ENCODE measurements at places on chromosomes 7 and 10.

GRCh38 chr7:142482891-142483658, 225.2 kb upstream of the PRSS58 start:
- peak; percentile 54 for DNase-seq

DNA sequence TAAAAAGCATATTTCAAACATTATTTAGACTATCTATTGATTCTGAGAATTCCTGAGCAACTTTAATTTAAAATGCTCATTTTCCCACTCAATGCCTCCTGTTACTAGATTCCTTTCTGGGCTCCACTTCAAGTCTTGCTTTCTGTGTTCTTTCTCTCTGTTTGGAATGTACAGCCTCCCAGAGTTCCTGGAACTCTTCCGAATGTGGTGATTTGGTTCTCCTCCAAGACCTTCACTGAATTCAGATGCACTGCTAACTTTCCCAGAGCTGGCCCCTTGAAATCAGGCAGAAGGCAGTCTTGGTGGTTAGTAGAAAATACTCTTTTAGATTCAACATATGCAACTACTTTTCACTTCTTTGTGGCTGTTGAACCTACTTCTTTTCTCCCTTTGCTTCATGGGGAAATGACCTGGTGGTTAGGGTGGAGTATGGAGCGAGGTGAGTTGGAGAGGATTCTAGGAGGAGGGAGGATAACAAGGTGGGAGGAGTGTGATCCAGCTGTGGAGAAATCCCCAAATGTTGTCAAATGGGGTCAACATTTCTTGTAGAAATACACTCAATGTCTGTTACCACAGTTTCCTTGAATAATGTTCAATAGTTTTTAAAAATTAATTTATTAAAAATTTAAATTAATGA, 27.9 kb upstream of the CCDC7 start:
- peak; percentile 95 for DNase-seq

GRCh38 chr10:6563075-6563474, 17.0 kb downstream of the PRKCQ start:
- DNase-seq: no peak

GRCh38 chr10:72309290-72310240, 35.8 kb downstream of the DDIT4 start:
- peak; percentile 95 for DNase-seq

- no peak for DNase-seq
These were observed 84.5 kb upstream of the ETV1 start for GRCh38 chr7:14073988-14074387.

GRCh38 chr10:17001297-17001744, 128.3 kb downstream of the CUBN start:
- DNase-seq: no peak

DNA sequence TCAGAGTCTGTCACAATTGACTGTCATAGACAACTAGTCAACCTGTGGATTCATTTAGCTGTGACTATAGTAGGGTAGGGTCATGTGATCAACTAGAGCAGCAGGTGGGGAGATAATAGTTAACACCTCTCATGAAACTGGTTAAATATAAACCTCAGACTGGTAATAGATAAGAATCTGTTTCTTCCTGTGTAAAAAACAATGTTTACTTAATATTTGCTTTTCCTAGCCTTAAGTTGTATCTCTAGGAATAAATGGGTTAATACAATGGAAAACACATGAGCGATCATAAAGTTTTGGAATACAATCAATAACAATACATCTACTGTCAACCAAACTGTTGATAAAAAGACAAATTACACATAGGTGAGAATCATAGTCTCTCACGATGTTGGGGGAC, 43.4 kb upstream of the ITGB8 start:
- no peak for DNase-seq

DNA sequence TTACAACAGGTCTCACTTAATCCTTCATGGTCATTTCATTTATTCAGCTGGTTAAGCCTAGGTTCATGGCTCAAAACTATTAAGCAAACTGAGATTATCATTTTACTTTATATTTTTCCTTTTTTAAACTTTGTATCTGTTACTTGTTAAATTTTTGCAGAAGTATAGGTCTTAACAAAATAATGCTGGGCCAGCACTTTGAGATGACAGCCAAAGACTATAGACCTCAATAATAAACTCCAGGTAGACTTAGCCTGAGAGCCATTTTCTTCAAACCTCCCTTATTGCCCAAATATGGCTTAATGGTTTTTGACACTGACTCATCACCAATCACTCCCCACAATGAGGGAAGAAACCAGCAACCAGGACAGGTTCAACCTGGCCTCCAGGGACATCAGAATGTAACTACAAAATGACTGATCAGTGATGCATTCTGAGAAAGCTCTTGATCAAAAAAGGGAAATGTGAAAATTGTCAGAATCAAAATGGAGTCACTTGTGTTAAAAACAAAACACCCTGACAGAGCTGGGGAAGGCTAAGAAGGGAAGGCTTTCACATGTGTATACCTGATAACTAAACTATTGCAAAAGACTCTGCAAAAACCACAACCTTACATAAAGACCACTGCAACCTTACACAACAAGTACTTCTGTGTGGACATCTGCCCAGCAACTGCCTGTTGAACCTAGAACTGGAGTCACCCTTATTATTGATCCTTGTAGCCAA, 2.1 kb upstream of the CCDC126 start:
- DNase-seq: no peak

DNA sequence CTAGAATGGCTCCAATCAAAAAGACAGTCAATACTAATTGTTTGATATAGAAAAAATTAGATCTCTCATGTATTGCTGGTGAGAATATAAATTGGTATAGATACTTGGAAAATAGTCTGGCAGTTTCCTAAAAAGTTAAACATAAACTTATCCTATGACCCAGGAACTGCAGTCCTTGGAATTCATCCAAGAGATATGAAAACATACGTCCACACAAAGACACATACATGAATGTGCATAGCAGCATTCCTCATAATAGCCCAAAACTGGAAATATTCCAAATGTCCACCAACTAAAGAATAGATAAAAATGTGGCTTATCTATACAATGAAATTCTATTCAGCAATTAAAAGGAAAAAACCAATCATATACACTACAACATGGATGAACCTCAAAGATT, 128.4 kb downstream of the ZFAND4 start:
- no peak for DNase-seq

DNA sequence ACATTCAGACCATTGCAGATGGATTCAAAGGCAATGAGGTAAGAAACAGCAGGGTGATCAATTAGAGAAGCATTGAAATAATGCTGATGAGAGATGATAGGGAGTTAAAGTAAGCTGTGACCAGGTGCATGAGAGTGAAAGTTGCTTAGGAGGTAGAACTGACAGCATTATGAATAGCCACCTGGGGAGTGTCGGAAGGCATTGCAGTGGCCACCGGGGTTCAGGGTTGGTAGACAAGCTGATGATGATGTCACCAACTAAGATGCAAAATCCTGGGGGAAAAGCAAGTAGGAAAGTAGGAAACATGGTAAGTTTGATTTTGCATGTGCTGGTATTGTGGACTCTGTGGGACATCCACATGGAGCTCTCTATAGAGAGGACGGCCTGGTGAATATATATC, 211.9 kb upstream of the ETV1 start:
- no peak for DNase-seq

- no peak for DNase-seq
These were observed 80.7 kb downstream of the MAD1L1 start for GRCh38 chr7:2151801-2152612.

- DNase-seq: no peak
These were observed 13.2 kb downstream of the HYCC1 start for GRCh38 chr7:23000597-23001360.

DNA sequence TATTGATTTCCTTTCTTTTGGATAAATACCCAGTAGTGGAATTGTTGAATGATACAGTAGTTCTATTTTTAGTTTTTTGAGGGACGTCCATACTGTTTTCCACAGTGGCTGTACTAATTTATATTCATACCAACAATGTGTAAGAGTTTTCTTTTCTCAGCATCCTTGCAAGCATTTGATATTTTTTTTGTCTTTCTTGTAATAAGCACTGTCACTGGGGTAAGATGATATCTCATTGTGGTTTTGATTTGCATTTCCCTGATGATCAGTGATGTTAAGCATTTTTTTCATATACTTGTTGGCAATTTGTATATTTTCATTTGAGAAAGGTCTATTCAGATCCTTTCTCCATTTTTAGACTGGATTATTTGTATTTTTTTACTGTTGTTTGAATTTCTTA, 308.7 kb downstream of the PTEN start:
- DNase-seq: no peak

GRCh38 chr10:52744057-52744805, 28.4 kb downstream of the MBL2 start:
- no peak for DNase-seq
